ENCODE measurements at places on chromosomes 11 and 22.

- DNase-seq: no peak
These were observed 54.8 kb upstream of the CECR2 start for GRCh38 chr22:17314487-17314886.

DNA sequence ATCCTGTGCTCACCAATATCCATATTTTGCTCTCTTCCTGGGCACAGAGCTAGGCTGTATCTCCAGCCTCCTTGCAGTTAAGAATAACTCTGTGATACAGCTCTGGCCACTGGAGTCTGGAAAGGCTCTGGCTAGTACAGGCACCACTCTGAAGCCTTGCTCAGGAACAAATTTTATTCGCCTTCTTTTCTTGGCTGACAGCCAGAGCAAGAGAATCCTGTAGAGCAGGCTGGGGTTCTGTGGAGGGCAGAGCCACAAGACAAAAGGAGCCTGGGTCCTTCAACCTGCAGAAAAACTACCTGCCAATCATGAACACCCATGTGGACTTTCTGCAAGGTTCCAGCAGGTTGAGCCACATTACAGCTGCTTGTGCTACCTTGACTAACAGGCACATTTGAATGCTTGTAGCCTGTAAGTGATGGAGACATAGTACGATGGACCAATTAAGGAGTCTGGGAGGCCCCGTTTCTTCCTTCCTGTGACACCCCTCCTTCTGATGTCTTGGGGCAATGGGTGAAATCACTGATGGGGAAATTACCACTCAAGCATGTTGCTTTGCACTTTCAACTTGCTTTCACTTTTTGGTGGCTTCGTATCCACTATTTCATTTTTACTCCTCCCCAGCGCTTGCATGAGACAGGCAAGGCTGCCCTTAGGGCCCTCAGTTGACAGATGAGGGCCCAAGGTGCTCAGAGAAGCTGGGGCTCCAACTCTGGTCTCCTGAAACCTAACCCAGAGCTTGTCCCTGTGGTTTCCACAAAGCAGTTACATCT lies 267.2 kb upstream of the SYN3 start:
- no peak for DNase-seq

DNA sequence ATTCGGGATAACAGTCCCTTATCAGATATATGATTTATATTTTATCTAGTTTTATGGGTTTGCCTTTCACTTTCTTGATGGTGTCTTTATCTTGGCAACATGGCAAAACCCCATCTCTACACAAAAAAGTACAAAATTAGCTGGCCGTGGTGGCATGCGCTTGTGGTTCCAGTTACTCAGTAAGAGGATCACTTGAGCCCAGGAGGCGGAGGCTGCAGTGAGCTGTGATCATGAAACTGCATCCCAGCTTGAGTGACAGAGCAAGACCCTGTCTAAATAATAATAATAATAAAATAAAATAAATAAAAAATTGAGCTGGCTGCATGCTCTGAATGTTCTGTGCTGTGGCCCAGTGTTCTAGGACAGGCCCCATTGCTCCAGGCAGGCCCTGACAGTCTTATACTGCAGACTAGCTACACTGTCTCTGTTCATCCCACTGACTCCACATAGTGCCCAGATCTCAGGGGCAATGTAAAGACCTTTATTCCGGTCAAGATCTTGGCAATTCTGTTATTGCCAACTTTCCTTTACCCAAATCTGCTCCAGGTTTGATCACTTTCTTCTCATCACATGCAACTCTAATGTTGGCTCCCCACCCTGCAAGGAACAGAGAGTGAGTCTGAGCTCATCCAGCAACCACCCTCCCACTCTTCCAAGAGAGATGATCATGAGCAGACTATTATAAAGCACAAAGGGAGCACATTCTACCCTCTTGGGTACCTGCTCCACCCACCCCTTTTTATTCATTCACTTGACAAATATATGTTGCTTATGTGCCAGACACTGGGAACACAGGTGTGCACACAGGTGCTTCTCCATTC lies 8.8 kb downstream of the HSPA8 start:
- no peak for DNase-seq

DNA sequence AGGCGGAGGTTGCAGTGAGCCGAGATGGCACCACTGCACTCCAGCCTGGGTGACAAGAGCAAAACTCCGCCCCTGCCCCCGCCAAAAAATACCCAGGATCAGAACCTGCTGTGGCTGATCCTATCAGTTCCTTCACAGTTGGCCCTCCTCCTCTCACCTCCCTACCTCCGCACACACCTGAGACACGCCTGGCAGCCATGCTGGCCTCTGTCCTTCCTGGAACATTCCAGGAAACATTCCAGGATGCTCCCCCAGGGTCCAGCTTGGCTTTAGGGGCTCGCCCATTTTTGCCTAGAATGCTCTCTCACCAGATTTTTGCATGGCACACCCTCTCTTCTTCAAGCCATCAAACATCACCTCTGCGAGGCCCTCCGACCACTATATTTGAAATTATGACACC lies 2.1 kb downstream of the RAPSN start:
- DNase-seq: no peak

DNA sequence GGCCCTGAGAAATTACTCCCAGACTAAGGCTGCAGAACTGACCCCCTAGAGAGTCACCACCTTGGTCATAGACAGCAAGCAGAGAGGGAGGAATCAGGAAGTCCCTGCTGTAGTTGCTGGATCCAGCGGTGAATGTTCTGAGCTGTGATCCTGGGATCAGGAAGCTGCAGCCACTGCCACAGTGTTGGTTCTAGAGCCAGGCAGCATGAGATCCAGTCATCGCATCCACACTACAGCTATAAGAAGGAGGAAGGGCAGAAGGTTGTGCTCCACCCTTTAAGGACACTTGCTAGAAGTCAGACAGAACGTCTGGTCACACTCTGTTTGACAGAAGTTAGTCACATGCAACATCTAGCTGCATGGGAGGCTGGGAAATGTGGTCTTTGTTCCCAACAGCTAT lies 104.7 kb upstream of the OR4B1 start:
- DNase-seq: no peak

GRCh38 chr11:117620086-117620485 lies 176.9 kb downstream of the DSCAML1 start:
- DNase-seq: no peak

DNA sequence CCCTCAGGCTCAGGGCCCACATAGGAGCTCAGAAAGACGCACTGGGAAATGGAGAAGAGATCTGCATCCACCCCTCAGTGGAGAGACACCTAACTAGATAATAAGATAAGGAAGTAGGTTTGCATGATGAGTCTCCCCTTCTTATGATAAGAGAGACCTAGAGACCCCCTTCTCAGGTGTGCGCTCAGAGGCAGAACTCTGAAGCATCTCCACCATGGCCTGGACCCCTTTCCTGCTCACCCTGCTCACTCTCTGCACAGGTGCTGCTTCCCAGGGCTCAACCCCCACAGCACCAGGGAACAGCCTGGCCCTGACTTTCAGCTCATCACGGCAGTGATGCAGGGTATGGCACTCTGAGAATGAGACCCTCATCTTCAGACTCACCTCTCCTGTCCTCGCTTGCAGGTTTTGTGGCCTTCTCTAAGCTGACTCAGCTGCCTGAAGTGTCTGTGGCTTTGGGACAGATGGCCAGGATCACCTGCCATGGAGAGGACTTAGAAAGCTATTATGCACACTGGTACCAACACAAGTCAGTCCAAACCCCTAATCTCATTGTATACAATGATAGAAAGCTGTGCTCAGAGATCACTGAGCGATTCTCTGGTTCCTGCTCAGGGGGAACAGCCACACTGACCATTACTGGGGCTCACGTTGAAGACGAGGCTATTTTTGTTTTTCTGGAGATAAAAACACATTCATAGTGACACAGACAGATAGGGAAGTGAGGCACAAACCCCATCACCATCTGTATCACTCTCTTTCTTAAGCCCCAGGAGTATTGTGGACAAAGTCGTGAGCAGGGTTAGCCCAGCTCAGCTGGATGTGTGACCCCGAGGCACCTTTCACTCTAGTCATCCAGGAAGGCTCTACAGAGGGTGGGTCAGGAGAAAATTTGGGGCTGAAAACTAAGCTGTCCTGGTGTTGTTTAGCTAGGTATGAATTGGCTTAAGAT lies 29.7 kb upstream of the IGLL5 start:
- no peak for DNase-seq

- DNase-seq: no peak
These were observed 14.0 kb downstream of the SERPINH1 start for GRCh38 chr11:75576017-75576416.

DNA sequence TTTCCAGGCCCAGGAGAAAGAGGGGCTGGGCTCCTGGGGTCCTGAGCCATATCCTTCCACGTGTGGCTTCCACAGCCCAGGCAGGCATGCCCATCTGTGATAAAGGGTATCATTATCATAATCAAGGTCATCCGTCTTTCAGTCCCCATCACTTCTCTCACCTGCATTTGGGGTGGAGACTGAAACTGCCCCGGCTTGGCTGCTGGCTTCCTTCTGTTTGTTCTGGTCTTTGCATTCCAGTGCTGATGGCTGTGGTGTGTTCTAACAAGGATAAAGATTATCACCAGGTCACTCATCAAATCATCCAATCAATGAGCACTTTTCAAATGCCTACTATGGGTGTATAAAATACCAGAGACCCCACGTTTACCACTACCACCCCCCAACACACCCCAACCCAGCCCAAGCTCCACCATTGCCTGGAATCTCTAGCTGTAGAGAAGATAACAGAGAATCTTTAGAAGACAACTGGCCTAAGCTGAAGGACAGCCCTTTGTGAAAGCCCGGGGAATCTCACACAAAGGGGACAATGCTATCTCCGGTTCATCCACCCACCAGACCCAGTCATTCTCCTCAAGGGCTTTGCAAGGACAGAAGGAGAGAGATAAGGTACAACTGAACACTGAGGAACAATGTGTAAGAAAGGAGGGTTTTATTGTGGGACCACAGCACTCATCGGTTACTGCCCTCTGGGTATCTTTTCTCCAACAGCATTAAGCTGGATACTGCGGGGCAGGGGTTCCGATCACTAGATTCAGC lies 54.9 kb downstream of the AHNAK start:
- no peak for DNase-seq

DNA sequence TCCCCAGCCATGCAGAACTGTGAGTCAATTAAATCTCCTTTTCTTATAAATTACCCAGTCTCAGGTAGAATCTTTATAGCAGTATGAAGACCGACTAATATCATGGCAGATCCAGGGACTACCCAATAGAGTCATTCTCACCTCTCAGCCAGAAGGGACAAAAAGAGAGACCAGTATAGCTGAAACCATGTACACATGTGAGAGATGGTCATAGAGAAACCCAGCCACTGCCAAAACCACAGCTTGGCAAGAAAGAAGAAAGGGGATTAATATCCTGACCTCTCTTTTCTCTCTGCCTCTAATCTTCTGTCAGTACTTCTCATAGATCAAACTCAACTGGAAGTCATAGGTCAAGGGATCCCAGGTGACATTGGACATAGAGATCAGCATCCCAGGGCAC lies 109.8 kb downstream of the CCDC34 start:
- no peak for DNase-seq

DNA sequence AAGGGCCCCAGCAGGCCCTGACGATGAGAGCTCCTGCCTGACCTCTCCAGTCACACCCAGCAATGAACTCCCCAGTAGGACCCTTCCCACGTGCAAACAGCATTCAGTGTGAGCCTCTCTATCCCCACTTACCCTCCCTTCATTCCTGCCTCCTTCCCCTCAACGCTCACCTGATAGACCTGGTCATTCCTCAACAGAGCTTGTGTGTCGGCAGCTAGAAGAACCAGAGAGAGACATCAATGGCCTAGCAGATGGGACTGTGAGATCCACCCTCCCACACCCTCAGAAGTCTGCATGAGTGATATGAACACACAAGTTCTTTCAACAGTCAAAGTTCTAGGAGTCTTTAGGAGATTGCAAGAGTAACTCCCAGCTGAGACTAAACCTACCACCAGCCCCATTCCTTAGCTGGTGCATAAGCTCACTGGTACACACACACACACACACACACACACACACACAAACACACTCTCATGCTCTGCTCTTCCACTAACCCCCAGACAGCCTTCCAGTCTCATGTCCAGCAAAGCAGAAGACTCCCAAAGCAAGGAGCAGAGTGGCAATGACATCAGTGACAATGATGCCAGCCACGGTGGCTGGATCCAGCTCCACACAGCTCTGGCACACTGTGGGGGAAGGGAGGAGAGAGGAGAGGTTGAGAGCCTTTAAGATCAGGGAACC lies 3.1 kb downstream of the CD3D start:
- DNase-seq: no peak

GRCh38 chr11:118291477-118292135 lies 12.9 kb upstream of the CD3E start:
- DNase-seq: peak; percentile 38

- DNase-seq: no peak
These were observed 398.8 kb upstream of the RAG2 start for GRCh38 chr11:36996795-36997194.

GRCh38 chr22:24155627-24156140 lies 25.6 kb upstream of the SUSD2 start:
- peak; percentile 56 for DNase-seq

DNA sequence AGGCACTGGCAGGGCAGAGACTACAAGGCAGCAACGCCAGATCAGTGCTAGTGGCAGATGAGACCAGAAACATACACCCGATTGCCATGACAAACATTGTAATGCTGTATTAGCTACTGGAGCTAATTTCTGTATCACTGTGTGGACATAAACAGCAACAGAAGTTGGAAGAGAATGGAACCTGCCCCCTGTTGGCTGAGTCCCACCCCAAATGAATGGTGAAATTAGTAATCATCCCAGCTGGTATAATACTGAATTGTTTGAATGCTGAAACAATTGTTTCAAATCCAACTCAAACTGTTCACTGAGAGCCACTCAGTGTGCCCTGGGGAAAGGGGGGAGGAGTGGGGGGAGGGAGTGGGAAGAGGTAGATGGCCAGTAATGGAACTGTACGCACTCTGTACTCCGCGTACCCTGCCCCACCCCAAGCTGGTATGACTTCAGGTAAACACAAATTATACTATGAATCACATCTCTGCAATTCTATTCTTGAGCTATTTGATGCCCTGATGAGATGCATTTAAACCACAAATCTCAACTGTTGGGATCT lies 11.2 kb upstream of the BIRC3 start:
- no peak for DNase-seq

DNA sequence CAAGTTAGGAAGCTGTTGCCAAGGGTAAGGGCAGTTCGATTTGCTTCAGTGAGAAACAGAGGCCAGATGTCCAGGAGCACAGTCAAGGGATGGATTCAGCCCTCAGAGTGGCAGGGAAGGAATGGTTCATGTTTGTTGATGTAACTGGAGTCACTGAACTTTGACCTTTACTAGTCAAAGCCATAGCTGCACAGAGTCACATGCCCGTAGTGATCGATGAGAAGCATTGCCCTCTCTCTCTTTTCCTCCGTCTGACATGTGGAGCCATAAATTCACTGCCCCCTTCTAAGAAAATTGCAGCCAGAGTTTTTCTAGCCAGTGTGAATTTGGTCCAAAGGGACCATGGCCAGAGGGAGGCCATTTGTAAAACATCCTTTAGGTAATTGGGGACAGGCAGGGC lies 124.1 kb upstream of the MTNR1B start:
- no peak for DNase-seq

All from fibroblast of the conjunctiva (primary cell).